Stimulated activated CD8-positive, alpha-beta memory T cell treated with anti-CD3 and anti-CD28 coated beads, Interleukin-15, amount 100 ng/mL, for 24 hours (primary cell): ENCODE measurements at places on chromosomes 2 and 18.

DNA sequence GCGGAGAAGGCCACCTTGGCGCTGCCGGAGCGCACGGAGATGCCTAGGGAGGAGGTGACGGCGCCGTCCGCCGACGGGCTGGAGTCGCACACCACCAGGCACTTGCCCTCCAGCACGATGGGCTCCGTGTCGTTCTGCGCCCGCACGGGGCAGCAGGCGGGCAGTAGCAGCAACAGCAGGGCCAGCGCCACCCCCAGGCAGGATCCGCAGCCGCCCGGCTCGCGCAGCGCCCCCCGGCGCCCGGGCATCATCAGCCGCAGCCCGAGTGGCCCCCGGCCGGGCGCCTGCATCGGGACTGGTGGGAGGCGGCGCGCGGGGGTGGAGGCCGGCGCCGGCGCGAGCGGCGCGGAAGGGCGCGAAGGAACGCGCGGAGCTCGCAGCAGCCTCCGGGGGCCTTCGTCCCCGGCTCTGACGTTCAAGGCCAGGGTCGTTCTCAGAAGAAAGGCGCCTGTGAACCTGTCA is 2.2 kb downstream of the CBLN2 start:
- DNase-seq, result no peak

GRCh38 chr2:11528228-11528627 is 5.6 kb upstream of the GREB1 start:
- no peak for DNase-seq

DNA sequence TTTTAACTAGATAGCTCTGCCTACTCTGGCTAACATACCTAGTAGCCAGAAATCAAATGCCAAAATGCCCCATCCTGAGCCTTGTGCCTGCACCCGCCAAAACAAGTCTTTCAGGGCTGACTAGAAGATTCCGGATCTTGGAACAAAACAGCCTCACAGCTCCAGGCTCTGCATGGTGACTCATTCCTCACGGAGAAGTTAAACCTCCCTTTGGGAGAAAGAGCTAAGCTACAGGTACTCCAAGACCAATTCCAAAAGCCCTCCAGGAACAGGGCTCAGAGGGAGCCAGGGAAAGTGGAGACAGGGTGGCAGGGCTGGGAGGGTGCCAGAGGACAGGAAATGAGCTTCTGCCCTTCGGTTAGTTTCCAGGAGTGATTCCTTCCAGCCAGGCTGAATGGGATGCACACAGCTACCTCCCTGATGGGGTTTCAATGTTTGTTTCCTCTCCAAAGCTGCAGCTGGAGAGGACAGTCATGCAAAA is 295.6 kb downstream of the TNS1 start:
- no peak for DNase-seq

- no peak for DNase-seq
Observed at GRCh38 chr18:48039769-48040215, 109.3 kb upstream of the SMAD2 start.

DNA sequence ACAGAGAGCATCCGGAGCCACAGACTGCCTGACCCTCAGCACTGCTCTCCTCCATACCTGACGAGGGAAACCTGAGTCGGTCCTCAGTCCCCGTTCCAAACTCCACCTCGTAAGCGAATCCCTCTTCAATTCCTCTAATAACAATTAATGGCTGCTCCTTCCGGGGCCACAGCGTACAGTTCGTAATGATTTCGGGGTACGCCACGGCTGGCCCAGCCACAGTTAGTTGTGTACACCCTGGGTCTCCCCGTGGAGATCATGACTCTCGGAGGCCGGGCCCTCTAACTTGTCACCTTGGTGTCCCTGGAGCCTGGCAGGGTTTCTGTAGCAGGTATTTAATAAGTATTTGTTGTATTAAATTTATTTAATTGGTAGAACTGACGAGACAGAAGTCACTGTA is 121.5 kb downstream of the EIPR1 start:
- DNase-seq, result no peak

DNA sequence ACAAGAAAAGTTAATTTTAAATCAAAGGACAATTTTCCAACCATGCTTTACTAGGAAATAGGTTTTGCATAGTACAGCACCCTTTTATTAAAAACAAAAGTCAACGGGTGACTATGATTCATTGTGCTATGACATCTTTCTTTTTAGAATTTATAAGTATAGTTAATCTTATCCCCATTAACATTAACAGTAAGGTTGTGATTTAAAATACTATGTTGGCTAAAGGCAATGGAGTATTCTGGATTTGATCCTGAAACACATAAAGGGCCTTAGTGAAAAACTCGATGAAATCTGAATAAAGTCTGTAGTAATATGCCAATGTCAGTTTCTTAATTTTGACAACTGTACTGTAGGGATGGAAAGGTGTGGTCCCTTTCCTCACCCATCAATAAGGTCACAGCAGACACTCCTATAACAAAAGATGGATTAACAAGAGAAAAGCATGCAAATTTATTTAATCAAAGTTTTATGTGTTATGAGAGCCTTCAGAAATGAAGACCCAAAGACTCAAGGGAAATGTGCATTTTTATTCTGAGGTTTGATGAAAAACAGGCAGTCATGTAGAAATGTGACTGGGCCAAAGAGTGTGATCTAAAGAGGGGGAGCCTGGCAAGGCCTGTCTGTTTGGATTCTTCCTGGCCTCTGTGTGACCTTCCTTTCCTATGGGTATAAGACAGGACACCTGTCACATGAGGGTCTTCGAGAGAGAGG is 731.4 kb downstream of the TSN start:
- DNase-seq, result no peak

- no peak for DNase-seq
Observed at GRCh38 chr2:150646746-150647145, 159.3 kb upstream of the RND3 start.

DNA sequence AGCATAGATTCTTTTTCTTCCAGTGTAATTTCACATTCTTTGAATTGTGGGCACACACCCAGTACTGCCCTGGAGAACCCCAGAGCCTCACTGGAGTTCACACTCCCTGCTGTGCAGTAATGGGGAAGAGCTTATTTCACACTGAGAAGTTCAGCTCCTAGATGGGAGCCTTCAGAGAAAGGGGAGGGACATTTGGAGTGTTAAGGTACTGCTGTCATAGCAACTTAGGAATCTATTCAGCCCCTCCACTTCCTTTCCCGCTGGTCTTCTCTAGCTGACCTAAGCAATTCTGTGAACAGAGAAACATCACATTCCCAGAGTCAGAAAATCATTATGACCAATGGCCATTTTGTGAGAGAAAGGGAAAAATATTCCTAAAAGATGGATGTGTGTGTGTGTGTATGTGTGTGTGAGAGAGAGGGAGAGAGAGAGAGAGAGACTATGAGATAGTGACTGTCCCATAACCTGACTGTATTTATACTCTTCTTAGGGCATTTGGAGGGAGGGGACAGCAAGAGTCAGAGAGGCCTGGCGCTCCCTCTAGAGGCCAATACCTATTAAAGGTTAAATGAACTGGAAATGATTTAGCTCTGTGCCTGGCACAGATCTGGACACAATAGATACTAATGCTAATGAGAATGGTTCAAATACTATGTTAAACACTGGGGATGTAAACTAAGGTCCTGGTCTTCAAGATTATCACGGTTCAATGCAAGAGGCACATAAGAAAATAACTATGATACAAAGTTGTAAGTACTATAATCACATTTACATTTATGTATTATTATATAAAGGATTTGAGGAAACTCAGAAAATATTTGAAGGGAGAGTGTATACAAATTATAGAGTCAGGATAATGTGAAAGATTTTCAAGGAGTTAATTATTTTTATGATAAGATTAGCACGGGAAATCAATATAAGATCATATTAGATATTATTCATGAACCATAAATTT is 41.5 kb upstream of the RPE start:
- DNase-seq, result no peak

GRCh38 chr2:143524559-143525401 is 395.6 kb downstream of the ARHGAP15 start:
- no peak for DNase-seq

GRCh38 chr2:65320946-65321345 is 93.3 kb downstream of the ACTR2 start:
- no peak for DNase-seq

GRCh38 chr2:171341394-171342066 is 92.3 kb downstream of the METTL8 start:
- DNase-seq, result no peak

GRCh38 chr2:64538764-64539433 is 14.8 kb downstream of the AFTPH start:
- no peak for DNase-seq

DNA sequence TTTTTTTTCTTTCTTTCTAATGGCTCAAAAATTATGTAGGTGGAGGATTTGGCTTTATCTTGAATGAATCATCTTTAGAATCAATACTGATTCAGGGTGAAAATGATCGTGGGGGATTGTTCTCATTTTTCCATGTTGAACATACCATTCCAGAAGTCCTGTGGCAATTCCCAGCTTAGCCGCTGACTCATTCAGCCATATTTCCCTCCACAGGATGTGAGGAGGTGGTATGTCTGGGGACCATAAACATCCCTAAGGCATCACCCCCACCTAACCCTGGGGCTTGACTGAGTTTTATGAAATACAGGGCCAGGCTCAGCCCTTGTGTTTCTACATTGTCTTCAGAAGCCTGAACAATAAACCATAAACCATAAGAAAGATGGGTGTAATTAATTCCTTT is 92.7 kb upstream of the FN1 start:
- DNase-seq, result no peak

- no peak for DNase-seq
Observed at GRCh38 chr18:24346254-24346653, 51.4 kb downstream of the OSBPL1A start.

GRCh38 chr2:858646-859045 is 92.0 kb upstream of the SNTG2 start:
- DNase-seq, result no peak

DNA sequence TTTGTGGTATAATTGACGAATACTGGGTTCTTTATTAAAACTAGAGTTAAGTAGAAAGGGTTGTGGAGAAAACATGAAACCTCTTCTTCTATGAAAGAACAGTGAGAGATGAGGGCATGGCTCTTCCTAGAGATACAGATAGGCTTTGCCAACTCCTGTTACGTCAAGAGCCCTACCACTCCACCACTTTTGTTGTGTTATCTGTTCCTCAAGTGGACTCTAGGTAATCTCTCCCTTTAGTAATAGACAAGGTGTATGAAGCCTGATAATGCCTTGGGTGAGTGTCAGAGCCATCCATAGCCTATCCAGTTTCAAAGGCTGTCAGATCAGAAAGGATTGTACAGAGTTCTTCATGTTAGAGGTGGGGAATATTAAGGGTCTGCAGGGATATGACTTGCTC is 176.4 kb downstream of the SETBP1 start:
- DNase-seq, result no peak

GRCh38 chr2:129354631-129355030 is 624.8 kb upstream of the RAB6C start:
- DNase-seq, result no peak

DNA sequence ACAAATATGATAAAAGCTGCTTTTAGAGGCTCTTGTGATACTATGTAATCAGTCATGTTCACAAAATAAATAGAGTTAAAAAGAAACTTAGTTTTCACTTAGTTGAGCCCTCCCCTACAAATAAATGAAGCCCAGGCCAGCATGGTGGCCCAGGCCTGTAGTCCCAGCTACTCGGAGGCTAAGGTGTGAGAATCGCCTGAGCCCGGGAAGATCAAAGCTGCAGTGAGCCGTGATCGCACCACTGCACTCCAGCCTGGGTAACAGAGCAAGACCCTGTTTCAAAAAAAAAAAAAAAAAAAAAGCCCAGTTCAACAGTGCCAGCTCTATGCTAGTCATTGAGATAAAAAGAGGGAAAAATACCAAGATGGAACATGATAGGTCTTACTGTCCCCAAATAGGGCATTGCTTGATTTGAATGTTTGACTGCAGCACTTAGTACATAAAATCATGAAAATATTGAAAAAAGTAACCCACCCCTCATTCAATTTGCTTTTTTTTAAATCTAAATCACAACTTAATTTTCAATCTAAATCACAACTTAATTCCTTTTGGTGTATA is 1.5 kb downstream of the ASNSD1 start:
- no peak for DNase-seq

DNA sequence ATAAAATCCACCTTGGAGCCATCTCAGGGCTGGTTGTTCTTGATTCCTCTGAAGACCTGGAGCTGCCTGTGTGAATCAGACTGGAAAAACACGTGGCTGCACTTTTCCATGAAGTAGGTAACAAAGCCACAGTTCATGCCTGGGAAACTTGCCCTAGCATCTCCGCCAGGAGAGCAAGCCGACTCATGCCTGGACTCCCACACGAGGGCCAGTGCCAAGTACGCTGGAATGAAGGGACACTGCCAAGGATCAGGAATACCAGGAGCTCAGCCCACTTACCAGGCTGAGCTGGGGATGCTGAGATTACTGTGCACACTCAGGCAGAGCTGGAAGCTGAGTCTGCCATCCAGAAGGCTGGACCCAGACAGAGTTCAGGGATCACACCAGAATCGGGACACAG is 10.9 kb upstream of the FHL2 start:
- no peak for DNase-seq

- DNase-seq, result no peak
Observed at GRCh38 chr2:43486603-43487002, 109.2 kb downstream of the THADA start.

DNA sequence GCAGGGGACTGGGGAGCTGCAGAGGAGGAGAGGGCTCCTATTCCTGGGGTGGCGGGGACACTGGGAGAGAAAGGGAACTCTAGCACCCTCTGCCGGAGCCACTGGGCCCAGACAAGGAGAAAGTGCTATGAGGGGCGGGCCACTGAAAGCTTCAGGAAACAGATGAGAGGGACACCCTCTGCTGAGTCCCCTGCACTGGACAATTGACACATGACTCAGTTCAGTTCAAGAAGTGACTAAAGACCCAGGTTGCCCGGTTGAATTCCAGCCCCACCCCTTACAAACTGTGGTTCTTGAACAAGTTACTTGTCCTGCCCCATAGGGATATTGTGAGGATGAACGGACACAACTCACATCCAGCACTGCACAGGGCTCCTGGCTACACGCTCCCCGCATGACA is 5.0 kb downstream of the RUFY4 start:
- DNase-seq, result no peak

DNA sequence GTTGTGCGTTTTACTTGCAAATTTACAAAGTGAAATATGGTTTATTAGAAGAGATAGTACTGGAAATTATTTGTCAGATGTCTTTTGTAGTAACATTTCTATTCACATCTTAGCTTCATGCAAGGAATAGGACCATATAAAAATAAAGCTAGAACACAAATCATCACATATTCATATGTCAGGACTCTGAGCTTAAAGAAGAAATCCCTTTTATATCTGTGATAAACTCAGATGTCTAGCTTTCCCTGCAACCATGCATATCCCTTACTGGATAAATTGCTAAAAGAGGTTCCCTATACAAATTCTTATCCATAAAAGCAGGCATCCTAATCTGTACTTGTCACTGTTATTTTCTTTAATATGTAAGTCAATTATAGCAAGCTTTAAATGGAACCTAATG is 178.5 kb downstream of the NRXN1 start:
- no peak for DNase-seq

GRCh38 chr2:176830362-176830761 is 382.2 kb upstream of the HNRNPA3 start:
- DNase-seq, result no peak

DNA sequence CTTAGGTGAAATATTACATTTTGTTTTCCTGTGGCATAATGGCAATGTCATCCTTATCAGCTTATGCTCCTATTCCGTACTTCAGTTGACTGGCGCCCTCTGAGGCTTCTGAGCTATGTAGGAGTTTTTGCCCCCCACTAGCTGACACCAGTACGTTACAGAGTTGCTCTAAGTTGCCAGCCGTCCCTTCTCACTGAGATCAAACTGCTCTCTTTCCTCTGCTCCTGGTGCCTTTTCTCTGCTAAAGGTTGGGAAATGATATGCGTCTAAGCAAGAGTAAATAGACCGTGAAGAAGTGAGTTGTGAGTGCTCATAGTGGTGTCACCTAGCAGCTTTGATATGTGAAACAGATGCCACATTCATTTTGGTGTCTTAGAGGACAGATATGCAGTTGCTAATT is 99.2 kb downstream of the RAPGEF4 start:
- DNase-seq, result no peak
